ENCODE measurements at places on chromosomes 16 and 17.

DNA sequence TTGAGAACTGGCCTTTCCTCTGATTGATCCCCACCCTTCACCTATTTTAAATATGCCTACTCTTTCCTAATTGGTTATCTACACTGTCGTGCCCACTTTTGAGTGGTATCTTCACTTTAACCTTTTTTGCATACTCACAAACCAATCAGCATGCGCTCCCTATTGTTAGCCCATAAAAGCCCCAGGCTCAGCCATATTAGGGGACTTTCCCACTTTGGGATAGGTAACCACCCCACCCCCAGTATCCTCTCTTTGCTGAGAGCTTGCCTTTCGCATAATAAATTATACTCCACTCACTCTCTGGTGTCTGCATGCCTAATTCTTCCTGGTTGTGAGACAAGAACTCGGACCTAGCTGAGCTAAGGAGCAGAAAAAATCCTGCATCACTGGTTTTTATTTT lies 59.5 kb upstream of the NOL11 start:
- DNase-seq: no peak

- DNase-seq: no peak
These were observed 301.1 kb upstream of the FOXF1 start for GRCh38 chr16:86209202-86209601.

GRCh38 chr17:13513039-13513405 lies 88.7 kb downstream of the HS3ST3A1 start:
- no peak for DNase-seq

- DNase-seq: no peak
These were observed 5.7 kb downstream of the CSNK1D start for GRCh38 chr17:82267575-82268379.

GRCh38 chr16:2093793-2094192 lies 41.9 kb downstream of the PKD1 start:
- DNase-seq: no peak

- DNase-seq: no peak
These were observed 11.2 kb upstream of the GFOD2 start for GRCh38 chr16:67730326-67730725.

- DNase-seq: no peak
These were observed 13.1 kb upstream of the C16orf87 start for GRCh38 chr16:46843898-46844642.

GRCh38 chr17:33023790-33024189 lies 32.1 kb downstream of the SPACA3 start:
- DNase-seq: no peak

DNA sequence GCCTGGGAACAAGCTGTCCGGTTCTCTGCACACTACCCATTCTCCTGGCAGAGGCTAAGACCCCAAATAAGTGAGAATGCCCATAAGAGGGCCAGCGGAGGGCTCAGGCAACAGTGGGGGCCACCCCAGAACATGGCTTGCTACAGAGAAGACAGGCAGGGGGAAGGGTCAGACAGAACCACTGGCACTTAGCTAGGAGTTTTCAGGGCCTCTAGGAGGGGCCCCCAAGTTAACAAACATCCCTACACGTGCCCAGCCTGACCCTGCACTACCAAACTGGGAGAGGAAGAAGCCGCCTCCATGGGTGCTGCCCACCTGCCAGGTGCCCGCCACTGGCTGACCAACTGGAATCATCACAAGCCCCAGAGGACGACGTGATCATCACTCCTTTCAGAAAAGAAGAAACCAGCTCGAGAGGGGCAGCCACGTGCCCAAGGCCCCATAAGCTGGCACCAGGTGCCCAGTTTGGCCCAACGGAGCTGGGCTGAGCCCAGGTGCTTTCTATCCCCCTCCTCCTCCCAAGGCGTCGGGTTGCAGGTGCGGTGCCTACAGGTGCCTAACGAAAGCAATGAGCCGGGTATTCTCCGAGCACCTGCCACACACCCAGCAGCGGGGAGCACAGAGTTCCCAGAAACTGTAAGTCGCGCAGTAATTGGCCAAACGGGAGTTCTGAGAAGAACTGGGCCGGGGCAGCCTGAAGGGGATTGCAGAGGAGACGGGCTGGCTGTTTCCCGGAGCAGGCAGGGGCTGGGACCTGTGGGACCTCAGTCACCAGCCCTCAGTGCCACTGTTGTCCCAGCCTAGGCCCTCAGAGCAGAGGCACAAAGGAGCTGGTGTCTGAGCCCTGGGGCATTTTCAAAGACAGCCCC lies 13.2 kb downstream of the RPH3AL start:
- DNase-seq: peak; percentile 79

- DNase-seq: no peak
These were observed 45.6 kb downstream of the ZFPM1 start for GRCh38 chr16:88498576-88499208.

GRCh38 chr16:77637940-77638339 lies 84.4 kb upstream of the NUDT7 start:
- no peak for DNase-seq

DNA sequence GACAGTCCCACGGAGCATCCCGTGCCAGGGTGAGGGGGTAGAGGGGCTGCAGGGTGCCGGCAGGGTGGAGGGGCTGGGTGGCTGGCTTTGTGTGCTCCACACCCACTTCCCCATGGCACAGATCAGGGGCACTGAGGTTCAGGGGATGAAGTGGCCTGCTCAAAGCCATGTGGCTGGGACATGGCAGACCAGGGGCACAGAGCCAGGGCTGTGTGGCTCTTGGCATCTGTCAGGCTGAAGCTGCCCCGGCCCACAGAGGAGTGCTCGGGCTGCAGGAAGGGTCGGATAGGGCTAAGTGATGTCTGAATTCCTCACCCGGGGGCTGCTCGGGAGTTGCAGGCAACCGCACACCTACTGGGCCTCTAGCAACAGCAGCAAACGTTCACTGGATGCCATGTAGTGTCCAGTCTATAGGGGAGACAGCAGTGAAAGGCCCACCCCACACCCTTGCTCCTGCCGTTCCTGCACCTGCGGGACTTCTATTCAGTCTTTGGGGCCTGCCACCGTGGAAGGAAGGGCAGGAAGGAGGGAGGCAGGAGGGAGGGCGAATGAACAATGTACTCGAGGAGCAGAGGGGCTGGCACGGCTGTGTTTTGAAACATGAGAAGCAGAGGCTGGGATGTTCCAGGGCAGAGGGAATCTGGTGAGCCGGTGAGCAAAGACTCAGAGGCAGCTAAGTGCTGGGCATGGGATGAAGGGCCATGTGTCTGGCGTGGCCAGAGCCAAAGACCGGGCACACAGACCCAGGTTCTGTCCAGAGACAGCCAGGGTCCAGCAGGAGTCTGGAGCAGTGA lies 15.1 kb downstream of the SLC5A10 start:
- peak; percentile 52 for DNase-seq

- no peak for DNase-seq
These were observed 19.6 kb upstream of the RFFL start for GRCh38 chr17:35083071-35083470.

GRCh38 chr16:88649924-88650748 lies 717 bp downstream of the CYBA start:
- DNase-seq: no peak

- no peak for DNase-seq
These were observed 55.2 kb downstream of the ARSG start for GRCh38 chr17:68346448-68346847.

- no peak for DNase-seq
These were observed 54.1 kb downstream of the SOCS3 start for GRCh38 chr17:78305801-78306200.

DNA sequence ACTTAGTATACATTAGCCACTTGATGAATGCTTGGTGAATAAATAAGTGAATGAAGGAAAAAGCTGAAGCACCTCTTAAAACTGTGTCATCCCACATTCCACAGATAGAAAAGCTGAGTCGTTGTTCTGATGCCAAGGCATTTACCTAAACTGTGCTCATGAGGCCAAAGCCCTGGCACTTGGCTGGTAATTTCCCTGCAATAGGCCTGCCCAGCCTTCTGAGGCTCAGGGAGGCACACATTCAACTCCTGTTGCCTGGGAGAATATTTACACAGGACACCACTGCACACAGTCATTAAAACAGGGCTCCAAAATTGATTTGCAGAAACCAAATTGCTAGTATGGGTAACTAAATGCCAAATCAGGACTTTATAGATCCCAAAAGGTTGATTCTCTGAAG lies 333.0 kb upstream of the C16orf82 start:
- no peak for DNase-seq

DNA sequence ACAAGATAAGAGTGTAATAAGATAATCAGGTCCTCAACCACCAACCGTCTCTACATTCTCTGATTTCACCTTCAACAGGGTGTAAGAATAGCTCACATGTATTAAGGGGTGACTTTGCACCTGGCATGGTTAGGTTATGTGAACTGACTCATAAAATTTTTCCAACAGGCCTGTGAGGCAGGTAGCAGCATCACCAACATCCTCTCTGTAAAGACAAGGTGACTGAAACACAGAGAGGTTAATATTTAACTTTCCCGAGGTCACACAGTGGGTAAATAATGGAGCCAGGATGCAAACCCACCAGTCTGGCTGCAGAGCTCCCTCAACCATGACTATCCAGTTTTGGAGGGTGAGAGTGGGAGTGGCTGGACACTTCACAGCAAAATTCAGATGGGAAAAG lies 317.2 kb downstream of the C16orf95 start:
- DNase-seq: no peak

DNA sequence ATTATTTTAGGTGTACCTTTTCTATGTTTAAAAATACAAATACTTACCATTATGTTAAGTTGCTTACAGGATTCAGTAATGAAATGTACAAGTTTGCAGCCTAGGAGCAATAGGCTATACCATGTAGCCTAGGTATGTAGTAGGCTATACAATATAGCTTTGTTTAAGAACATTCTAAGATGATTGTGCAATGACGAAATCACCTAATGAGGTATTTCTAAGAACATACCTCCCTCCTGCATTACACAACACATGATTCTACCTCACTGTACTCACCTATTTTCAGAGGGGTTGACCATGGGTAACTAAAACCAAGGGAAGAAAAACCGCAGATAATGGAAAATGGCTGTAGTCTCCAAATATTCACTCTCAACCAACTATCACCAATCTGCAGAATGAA lies 35.3 kb upstream of the TBC1D3K start:
- DNase-seq: no peak

GRCh38 chr17:11561281-11561680 lies 37.0 kb upstream of the DNAH9 start:
- DNase-seq: no peak

DNA sequence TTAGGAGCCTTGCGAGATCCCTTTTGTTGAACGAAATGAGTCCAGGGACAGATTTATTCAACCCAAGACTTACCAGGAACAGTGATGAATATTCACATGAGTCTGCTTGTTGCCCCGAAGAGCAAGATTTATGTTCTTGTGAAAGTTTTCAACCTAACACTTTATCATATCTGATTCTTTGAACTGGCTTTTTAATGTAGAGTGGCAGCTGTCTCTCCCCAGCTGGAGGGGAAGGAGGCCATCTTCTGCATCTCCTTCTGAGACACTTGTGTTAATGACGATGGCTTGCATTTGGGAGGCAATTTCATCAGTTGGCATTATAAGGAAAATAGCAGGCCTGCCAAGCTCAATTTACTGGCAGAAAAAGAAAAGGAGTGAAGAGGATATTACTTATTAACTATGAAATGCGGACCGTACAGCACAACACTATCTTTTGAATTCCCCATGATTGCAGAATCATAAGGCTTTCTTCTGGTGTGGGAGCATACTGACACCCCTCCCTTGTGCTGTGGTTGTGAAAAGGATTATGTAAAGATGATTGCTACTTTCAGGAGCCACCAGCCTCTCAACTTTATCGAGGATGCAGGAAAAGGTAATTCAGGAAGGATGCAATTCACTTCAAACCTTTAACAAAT lies 35.7 kb downstream of the SMARCE1 start:
- no peak for DNase-seq

- no peak for DNase-seq
These were observed 47.1 kb upstream of the PHOSPHO1 start for GRCh38 chr17:49277638-49278037.

DNA sequence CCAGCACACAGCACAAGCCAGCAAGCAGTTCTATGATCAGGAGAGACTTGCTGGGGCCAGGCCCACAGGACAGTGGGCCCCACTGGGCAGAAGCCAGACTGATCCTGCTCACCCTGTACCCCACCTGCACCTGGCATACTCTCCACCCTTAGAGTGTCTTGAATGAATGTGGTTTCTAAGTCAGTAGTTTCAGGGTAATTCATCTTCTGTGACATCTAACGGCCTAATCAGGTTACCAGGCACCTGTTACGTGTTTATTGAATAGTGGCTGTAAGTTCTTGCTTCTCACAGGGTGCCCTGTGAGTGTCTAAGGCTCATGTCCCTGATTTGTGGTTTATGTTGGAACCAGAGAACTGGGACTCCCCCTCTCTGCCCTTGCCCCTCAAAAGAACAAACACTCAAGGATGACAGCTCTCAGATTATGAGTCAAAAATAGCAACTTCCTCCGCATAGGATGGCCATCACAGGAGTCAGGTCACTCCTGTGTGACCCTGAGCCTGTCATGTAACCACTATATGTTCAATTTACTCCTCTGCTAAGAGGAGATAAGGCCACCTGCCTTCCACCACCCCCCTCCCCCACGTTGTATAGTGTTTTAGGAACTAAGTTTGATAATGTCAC lies 7.0 kb upstream of the OR2C1 start:
- no peak for DNase-seq

DNA sequence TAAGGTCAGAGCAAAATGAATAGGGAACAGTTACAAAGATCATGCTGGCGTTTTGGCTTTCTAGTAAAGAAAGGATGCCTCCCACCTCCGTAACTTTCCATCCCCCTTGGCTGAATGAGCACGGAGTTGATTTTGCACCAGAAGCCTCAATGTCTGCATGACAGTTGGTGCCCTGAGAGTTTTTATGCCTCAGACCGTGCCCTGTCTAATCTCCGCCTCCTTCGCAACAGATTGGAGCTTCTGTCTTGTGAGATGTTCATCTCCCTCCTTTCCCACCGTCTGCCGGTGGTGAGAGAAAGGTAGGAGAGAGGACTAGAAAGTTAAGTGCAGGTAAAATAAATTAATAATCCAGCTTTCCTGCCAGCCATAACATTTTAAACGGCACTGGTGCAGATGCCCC lies 1.9 kb downstream of the HS3ST4 start:
- DNase-seq: no peak

GRCh38 chr17:64441772-64442540 lies 7.0 kb upstream of the MILR1 start:
- DNase-seq: no peak

DNA sequence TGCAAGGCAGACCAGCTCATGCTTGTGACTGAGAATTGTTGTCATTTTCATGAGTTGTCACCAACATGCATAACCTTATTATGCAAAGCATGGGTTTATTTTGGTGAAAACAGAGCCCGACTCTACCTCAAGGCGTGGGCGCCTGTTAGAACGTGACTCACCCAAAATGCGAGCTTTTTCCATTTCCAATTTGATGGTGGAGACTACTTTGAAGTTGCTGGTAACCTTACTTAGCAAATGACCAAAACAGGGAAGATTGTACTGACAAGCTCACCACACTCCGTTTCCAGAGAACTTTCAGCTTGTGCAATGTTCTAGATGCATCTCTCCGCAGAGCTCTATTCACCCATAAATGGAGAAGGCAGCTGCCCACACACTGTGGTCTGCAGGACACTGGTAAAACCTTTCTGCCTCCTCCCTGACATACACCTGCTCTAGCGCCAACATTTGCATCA lies 284.5 kb downstream of the MAF start:
- no peak for DNase-seq

All from NCI-H510A (cell line).